ENCODE measurements at places on chromosomes 2 and 18. TPM values are rescaled to one million over a fixed set of nuclear protein-coding genes. Genes with fewer than 3 reads are reported as not detected.

Gene MAL
- 5.5 TPM for total RNA-seq

Gene KCNS3
- 4.2 TPM for total RNA-seq

Gene ALPP
- total RNA-seq: not detected

Gene HOXD13
- total RNA-seq: not detected

Gene SLC23A3
- 1.4 TPM for total RNA-seq

Gene MALL
- 9.9 TPM for total RNA-seq

Gene PCARE
- total RNA-seq: 0.67 TPM

Gene C2orf15
- 0.22 TPM for total RNA-seq

Gene ALLC
- not detected for total RNA-seq

Gene FOXI3
- not detected for total RNA-seq

GRCh38 chr2:46143429-46144132, 153.6 kb upstream of the EPAS1 start:
- no peak for DNase-seq

- DNase-seq: no peak
These were observed 43.3 kb upstream of the SCN9A start for GRCh38 chr2:166418853-166419615.

- DNase-seq: no peak
These were observed 26.9 kb downstream of the GCG start for GRCh38 chr2:162125138-162125537.

DNA sequence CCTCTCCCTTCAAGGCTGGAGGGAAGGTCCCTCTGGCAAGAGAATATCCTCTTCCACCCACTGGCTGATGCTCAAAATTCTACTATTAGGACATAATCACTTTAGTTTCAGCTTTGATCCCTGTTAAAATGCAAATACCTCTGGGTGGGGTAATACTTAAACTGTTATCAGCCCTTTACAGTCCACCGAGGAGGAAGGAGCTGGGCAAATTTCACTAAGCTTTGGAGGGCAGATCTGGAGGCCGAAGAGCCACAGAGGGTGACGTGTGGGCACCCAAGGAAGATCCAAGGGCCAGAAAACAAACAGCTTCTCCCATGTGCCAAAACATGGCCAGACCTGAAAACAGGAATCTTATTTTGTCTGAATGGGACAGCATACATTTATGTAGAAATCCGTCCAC, 74.6 kb upstream of the BCL11A start:
- DNase-seq: no peak

- DNase-seq: no peak
These were observed 6.9 kb upstream of the FLACC1 start for GRCh38 chr2:201363857-201364560.

GRCh38 chr2:100741880-100742276, 78.1 kb upstream of the NPAS2 start:
- DNase-seq: no peak

DNA sequence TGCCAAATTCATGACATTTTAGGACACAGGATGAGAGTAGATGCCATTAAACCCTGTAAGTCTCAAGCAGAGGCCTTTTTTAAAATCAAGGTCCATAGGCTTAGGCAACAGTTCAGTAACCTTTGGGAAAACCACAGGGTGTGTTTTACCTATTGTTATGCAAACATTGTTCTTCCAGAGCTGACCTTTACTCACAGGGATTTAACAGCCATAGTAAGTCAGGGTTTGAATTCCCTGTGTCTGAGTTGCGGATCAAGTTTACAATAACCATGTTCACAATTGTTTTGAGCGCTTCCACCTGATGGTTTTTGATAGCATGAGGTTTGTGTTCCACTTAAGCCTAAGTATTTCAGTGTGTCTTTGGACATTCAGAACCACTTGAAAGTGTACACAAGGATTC, 160.1 kb upstream of the BOD1L2 start:
- DNase-seq: no peak

GRCh38 chr2:175836361-175836760, 165.7 kb downstream of the LNPK start:
- no peak for DNase-seq

- no peak for DNase-seq
These were observed 1137.4 kb upstream of the FAM98A start for GRCh38 chr2:34736482-34736881.

DNA sequence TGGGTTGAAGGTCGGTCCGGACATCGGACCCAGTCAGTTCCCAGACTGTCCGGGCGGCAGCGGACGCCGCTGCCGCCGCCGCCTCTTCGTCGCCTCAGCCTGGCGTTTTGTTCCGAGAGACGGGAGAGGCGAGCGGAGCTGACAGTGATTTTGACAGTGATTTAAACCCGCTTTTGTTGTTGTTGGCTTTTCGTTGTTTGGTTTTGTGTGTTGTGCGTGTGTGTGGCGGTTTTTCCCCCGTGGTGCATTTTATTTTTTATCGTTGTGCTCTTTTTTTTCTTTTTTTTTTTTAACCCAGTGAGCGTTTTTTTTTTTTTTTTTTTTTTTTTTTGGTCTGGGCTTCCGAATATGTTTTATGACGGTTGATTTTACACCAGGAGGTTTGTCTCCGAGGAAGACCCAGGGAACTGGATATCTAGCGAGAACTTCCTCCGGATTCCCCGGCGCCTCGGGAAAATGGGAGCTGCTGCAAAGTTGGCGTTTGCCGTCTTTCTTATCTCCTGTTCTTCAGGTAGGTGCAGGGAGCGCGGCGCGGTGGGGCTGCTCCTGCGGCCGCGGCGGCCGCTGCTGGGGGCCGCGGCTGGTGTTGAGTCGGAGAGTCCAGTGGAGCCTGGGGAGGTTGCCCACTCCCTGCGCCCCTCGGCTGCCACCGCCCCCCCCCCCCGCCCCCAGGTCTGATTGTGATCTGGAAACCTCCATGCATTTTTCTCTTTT, at the start of gene ACVR2A:
Gene ACVR2A, plus strand, starts transcription at position 333 of the 714 bp plus-strand sequence. Its CDS starts 124 bp downstream, at position 457.
- peak; percentile 50 for DNase-seq

- no peak for DNase-seq
These were observed 27.3 kb upstream of the ASB18 start for GRCh38 chr2:236291476-236291875.

- no peak for DNase-seq
These were observed 1.8 kb downstream of the RFTN2 start for GRCh38 chr2:197673606-197674005.

DNA sequence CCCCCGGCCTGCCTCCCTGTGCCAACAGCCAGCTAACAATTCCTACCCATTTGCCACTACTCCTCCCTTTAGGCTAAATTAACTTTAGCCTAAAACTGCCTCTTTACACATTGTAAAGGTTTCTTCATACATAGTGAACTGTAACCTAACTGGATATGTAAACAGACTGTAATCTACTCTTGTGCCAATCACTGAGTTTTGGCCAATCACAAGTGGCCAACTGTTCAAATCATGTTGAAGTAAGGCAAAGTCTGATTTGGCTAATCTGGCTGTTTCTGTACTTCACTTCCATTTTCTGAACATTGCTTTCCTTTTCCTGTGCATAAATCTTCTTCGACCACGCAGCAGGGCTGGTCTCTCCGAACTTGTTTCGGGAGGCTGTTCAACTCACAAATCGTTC, 103.6 kb upstream of the LYPD6 start:
- no peak for DNase-seq

DNA sequence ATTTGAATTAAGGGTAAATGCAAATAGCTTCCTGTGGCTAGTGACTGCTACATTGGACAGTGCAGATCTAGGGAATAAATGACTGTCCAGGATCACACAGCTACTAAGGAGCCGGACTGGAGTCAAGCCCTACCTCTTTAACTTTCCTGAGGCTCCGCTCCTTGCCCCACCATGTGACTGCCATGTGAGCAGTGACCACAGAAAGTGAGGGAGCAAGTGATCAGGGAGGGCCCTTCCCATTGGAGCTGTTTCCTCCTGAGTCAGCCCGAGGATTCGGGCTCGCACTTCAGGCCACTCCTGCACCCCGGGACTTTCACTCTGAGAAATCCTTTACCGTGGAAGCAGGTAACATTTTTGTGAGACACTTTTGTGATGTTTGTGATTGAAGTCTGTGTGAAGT, 198.0 kb downstream of the ANKRD30B start:
- no peak for DNase-seq

GRCh38 chr18:56142001-56142400, 496.4 kb downstream of the TXNL1 start:
- DNase-seq: no peak

GRCh38 chr2:12766421-12766879, 49.7 kb downstream of the TRIB2 start:
- DNase-seq: no peak

DNA sequence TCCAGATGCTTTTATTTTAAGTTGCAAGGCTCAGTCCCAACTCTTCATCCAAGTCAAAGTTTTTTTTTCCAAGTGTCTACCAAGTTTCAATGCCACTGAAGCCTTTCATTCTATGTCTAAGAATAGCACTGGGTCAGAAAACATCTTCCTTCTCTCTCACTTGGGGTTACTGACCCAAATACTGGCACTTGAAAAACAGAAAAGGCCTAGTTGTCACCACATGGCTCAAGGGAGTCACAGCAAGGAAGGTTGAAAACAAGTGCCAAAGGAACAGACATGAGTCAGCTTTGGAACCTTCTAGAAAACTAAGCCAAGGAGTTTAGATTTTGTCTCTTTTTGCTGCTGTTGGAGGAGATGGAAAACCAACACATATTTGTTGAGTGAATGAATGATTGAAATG, 146.5 kb downstream of the COPS8 start:
- DNase-seq: no peak

DNA sequence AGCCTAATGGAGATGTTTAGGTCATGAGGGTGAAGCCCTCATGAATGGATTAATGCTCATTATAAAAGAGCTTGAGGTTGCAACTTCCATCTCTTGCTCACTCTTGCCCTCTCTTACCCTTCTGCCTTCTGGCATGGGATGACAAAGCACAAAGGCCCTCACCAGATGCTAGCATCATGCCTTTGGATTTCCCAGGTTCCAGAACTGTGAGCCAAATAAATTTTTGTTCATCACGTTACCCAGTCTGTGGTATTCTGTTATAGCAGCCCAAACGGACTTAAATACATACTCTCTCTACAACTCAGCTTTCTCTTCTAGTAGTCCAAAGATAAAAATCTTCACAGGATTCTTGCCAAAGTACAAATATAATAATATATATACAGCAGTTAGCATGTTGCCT, 75.8 kb downstream of the LNPK start:
- DNase-seq: no peak

DNA sequence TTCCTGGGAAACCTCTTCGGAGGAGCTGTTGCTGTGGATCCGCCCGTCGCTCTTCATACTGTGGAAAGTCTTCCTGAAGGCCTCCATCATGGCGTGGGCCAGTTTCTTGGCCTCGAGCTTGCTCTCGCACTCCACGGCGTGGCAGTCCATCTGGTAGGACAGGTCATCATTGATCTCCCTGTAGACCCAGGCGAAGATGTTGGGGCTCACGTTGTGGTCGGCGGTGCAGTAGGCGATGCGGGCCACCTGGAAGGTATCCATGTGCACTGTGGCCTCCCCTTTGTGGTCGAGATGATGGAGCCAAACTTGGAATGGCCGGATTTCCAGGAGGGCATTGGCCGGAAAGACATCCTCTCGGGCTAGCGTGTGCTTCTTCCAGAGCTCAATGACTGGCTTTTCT, 245.4 kb downstream of the PID1 start:
- no peak for DNase-seq

- DNase-seq: no peak
These were observed 35.7 kb downstream of the CDC42EP3 start for GRCh38 chr2:37635504-37636380.

GRCh38 chr2:240913810-240914644, 7.9 kb downstream of the CROCC2 start:
- DNase-seq: peak; percentile 90

DNA sequence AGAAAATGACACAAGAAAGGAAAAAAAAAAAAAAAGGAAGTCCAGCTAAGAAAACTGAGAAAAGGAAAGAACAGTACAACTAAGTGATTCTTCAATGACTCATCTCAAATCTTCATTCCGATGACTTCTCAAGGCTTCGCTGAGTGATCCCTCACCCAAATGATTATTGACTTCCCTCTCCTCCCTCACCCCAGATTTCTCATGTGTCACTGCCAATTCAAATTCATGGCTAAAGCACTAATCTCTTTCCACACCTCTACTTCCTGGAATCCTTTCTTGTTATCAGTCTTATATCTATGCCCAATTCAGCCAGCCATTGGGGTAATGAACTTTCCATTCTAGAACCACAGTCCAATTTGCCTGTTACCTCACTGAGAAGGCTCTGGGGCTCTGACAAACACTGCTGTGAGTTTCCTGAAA, 7.2 kb upstream of the ABCB11 start:
- DNase-seq: no peak

- no peak for DNase-seq
These were observed 211.4 kb downstream of the CMPK2 start for GRCh38 chr2:6654279-6654678.

GRCh38 chr2:218952160-218952559, 7.3 kb upstream of the CDK5R2 start:
- DNase-seq: no peak

DNA sequence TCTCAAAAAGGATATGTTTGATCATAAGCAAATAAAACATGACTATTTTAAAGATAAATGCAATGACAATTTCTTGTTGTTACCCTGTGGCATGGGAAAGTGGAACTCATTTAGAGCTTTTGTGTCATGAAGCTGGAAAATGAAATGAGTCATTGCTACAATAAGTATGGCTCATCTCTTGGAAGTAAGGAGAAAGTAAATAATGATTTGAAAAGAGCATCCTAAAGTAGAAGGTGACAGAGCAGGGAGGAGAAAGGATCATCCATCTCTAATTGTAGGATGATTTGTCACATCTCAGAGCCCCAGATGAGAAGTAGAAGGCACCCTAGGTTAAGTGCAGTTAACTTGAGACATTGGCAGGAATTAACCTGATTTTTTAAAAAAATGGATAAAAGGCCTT, 200.5 kb downstream of the CPS1 start:
- DNase-seq: no peak

DNA sequence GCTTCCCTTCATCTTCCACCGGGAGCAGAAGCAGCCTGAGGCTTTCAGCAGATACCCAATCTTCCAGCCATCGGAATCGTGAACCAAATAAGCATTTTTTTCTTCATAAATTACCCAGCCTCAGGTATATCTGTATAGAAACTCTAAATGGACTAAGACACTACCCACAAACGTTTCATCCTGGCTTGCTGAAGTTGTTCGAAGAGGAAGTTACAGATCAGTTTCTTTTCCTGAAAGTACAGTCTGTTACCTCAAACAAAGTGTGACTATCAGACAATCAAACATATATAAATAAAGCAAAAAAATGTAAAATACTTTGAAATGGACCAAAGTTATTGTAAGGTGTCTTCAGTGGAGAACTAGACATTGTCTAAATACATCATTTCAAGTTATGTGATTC, 97.9 kb downstream of the MREG start:
- no peak for DNase-seq
